Activated CD8-positive, alpha-beta T cell treated with anti-CD3 and anti-CD28 coated beads for 36 hours (primary cell): ENCODE measurements at places on chromosomes 12 and 14. TPM values are rescaled to one million over a fixed set of nuclear protein-coding genes. Genes with fewer than 3 reads are reported as not detected.

ERGIC2 gene
- 101 TPM for total RNA-seq

PPFIA2 gene
- not detected for total RNA-seq

KRT82 gene
- not detected for total RNA-seq

GRCh38 chr14:94540031-94540794, 21.0 kb upstream of the SERPINA4 start:
- DNase-seq = no peak
- no peak overlapping the region for H3K27ac ChIP-seq
- no peaks in the 10 kb centered on the region for H3K36me3 ChIP-seq
- H3K27me3 ChIP-seq = peaks cover 5% of the 10 kb centered on the region
- H3K4me1 ChIP-seq = no peaks in the 10 kb centered on the region

DNA sequence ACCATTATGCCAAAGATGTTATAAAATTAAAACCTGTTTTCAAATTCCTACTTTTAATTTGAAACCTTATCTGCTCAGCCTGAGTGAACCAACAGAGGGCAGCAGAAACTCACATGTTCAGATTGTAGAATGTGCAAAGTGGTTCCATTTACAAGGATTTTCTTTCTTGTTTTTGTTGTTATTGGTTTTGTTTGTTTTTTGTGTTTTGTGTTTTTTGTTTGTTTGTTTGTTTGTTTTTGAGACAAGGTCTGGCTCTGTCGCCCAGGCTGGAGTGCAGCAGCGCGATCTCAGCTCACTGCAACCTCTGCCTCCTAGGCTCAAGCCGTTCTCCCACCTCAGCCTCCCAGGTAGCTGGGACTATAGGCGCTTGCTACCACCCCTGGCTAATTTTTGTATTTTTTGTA, 22.8 kb upstream of the GARIN2 start:
- H3K4me1 ChIP-seq = no peaks in the 10 kb centered on the region
- H3K27ac ChIP-seq = no peak overlapping the region
- H3K27me3 ChIP-seq = no peaks in the 10 kb centered on the region
- no peak overlapping the region for H3K4me3 ChIP-seq
